Uterine smooth muscle cell (primary cell): ENCODE measurements at places on chromosomes 4 and X. TPM values are rescaled to one million over a fixed set of nuclear protein-coding genes. Genes with fewer than 3 reads are reported as not detected.

DRD5 gene
- not detected in 2 replicates for total RNA-seq

MFAP3L gene
- total RNA-seq = 0.55 and 2.6 TPM in 2 replicates

RBM46 gene
- total RNA-seq = not detected in 2 replicates

FRMPD4 gene
- 0.33 and 0.62 TPM in 2 replicates for total RNA-seq

ALB gene
- 0.12 TPM in 1 of 2 replicates, not detected in the other for total RNA-seq

SSX1 gene
- not detected in 2 replicates for total RNA-seq
